Mucosa of descending colon (tissue), 3 donors: ENCODE measurements at places on chromosomes 2 and 18.
A peak's percentile ranks its signal among the peaks of the same experiment; 100 is the strongest.

DNA sequence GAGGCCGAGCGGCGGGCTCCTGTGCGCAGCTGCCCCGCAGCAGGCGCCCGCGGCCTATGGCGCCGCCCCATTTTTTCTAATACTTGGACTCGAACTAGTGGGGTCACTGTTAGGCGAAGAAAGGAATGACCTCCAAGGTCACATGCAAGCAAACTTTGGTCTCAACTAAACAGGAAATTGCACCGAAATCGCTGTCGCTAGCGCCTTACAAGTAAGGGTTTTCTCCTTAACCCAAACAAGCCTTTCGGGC, 339 bp downstream of the ACAA2 start:
- DNase-seq, result peak; percentile 60

DNA sequence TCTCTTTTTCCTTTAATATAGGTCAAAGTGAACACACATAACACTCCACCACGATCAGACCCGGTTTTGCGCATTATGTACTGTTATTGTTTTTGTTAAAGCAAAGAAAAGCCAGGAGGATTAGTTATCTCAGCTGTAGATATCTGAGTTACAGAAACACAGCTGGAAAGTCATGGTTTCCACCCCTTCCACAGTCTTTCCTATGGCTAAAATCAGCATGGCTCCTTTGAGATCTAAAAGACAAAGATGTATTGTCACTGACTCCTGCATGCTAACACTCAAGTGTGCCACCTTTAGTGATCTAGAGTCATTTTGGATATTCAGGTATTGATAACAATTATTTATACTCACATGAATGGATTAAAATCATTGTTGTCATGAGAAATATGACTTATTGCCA, 260.0 kb downstream of the FIGN start:
- no peak for DNase-seq

DNA sequence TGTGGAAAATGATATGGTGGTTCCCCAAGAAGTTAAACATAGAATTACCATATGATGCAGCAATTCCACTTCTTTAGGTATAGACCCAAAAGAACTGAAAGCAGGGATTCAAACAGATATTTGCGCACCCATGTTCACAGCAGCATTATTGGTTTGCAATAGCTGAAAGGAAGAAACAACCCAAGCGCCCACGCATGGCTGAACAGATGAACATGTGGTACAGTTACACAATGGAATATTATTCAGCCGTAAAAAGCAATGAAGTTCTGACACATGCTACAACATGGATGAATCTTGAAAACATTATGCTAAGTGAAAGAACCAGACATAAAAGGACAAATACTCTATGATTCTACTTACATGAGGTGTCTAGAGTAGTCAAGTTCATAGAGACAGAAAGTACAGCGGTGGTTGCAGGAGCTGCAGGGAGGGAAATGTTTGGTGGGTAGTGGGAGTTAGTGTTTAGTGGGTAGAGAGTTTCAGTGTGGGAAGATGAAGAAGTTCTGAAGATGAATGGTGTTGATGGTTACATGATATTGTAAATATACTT, 26.7 kb upstream of the ASPRV1 start:
- DNase-seq, result peak; percentile 10

DNA sequence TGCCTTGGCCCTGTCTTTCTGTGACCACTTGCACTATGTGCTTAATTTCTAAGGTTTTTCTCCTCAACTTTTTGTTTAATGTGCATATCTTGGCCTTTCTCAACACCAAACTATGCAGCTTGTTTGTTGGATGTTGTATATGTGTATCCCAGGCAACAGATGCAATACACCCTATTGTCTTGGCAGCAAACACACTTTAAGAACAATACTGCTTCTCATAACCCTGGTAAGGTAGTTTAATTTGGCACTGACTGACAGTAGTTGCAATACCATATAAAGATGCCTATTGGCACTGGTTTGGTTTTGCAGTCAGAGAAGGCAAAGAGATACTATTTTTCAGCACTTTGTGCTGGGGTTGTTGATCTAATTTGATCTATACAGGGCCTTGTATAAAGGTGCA, 360.7 kb upstream of the CWC22 start:
- no peak for DNase-seq

- no peak for DNase-seq
These were observed 195.4 kb downstream of the SPP2 start for GRCh38 chr2:234245945-234246344.

DNA sequence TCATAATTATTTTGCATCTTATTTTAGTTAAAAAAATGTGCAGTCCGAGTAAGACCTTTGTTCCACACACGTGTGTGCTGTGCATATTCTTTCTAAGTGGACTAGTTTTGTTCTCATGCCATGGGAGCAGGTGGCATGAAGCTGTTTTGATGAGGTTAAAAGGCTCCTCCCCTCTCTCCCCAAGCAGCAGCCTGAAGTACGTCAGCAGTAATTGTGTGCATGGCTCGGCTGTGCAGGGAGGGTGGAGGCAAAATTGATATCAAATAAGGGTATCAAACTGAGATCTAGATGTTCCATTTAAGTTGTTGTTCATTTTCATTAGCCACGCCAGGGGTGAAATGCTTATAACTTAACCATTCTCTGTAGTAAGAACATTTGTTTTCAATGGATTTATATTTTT, at the start of gene NYAP2:
TSS of gene NYAP2 (plus strand) at position 207 of the 400 bp plus-strand sequence. CDS start 9,171 bp downstream, outside the sequence.
- DNase-seq, result no peak

DNA sequence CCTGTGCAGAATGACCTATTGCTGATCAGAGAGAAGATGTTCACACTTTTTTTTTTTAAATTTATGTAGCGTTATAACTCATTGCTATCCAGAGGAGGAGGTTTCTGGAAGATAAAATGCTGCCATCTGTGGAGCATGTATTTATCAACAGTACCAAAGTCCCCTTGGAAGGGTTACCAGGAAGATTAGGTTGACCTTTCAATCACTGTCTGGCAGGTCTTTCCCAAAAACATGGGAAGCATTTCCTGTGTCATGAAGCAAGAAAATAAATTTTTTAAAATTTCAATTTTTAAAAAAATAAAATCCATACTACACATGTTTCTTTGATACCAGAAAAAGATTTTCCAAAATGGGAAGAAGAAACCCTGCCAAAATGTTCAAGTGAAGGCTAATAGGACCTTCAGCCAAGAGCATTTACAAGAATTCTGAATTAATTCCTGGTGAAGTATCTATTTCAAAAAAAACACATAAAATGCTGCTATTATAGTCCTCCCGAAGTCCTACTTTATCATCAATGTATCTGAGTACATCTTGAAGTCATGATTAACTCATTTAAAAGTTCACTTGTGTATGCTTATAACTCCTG, 143.9 kb upstream of the RND3 start:
- DNase-seq, result no peak
